ENCODE measurements at places on chromosomes 13 and 19. TPM values are rescaled to one million over a fixed set of nuclear protein-coding genes. Genes with fewer than 3 reads are reported as not detected.

Gene SMIM17
- not detected for total RNA-seq

Gene RUBCNL
- 7.7 TPM for total RNA-seq

Gene ALDH16A1
- total RNA-seq: 37.4 TPM

DNA sequence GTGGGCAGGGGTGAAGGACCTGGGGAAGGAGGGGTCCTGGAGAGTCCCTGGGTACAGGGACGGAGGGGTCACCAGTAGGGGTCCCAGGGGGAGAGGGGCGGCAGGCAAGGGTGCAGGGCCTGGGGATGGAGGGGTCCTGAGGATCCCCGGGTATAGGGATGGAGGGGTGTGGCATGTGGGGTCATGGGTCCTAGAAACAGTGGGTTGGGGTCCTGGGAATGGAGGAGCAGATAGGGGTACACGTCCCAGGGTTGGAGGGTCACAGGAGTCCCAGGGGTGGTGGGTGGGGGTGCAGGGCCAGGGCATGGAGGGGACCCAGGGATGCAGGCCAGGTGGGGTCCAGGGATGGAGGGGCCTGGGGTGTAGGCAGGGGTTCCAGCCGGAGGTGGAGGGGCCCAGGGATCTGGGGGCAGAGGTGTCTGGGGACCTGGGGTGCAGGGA lies 1.4 kb downstream of the BTBD2 start:
- peaks cover 23% of the 10 kb centered on the region for H3K4me1 ChIP-seq
- peak overlapping the region; percentile 82 for H3K27ac ChIP-seq
- H3K36me3 ChIP-seq: peaks cover 6% of the 10 kb centered on the region
- no peaks in the 10 kb centered on the region for H3K27me3 ChIP-seq

DNA sequence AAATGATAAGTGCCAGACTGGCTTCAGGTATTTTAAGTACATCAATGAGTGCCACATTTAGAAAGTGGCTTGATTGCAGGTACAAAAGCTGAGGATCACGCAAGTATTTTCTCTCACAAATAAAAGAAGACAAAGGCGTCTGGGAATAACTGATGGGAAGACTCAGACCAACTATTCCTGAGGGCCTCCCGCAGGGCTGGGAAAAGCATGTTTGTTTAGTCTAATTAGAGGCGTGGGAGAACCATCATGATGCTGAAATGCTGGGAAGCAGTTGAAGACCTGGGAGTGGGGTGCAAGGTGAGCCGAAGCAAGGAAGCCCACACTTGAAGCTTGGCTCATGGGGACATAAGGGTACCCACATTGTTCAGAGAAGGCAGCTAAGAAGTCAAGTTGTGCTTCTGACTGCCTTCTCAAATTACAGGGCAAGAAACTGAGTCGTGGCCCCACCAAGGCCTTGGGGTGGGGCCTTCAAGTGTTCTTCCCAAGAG lies 536.0 kb downstream of the MYO16 start:
- H3K27ac ChIP-seq: no peak overlapping the region
- no peak for DNase-seq
- H3K4me3 ChIP-seq: no peak overlapping the region
- no peaks in the 10 kb centered on the region for H3K4me1 ChIP-seq
- no peaks in the 10 kb centered on the region for H3K36me3 ChIP-seq

GRCh38 chr19:16587833-16588823 lies 15.9 kb upstream of the SLC35E1 start:
- no peaks in the 10 kb centered on the region for H3K27me3 ChIP-seq
- no peaks in the 10 kb centered on the region for H3K36me3 ChIP-seq
- H3K4me1 ChIP-seq: peaks cover 65% of the 10 kb centered on the region
- DNase-seq: no peak
- H3K27ac ChIP-seq: no peak overlapping the region

Data from stomach (tissue), 19 donors.